NK-92 treated with Interleukin-12 subunit alpha and Interleukin-12 subunit beta, amount 100 ng/mL, for 24 hours (cell line): ENCODE measurements at places on chromosomes 11 and 22.

- DNase-seq, result peak; percentile 12
Measured at GRCh38 chr11:125123947-125124617, 12.7 kb upstream of the TMEM218 start.

GRCh38 chr11:36996795-36997194, 398.8 kb upstream of the RAG2 start:
- no peak for DNase-seq

GRCh38 chr11:120188371-120188770, 22.5 kb upstream of the OAF start:
- DNase-seq, result no peak

DNA sequence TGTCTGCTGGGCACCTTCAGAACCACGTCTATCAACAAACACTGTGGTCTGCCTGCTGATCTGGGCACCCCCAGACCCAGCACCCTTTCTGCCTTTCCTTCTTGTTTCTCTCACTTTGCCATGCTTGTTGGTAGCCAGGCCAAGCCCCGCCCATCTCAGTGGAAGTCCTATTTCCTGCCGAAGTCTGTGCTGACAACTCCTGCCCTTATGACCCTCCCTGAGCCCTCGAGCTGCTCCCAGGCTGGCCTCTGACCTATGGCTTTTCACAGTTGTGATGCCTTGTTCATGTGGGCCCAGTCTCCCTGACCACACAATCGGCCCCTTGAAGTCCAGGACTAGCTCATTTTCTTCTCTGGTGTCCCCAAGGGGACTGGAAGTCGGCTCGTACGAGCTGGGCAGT, 132.1 kb downstream of the DSCAML1 start:
- DNase-seq, result no peak

- DNase-seq, result no peak
Measured at GRCh38 chr11:58127350-58127749, 2.0 kb upstream of the OR9I1 start.

DNA sequence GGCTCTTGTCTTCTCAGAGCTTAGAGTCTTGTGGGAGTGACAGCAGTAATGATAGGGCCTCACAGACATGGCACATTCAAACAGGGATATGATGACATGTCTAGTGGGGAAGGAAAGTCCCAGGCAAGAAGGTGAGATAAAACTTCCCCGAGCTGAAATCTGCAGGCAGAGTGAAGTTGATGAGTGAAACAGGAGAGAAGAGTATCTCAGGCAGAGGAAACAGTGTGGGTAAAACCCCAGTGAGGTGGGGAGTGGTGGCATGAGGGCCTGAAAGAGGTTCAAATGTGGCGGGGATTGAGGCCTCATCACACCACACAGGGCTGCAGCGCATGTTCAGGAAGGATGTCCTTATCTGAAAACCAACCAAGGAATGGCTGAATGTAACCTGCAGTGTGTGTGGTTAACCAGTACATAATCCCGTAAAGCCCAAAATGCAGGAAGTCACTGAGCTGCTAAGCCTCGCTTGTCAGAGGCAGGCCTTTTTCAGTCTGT, 153.8 kb upstream of the E2F8 start:
- DNase-seq, result no peak

DNA sequence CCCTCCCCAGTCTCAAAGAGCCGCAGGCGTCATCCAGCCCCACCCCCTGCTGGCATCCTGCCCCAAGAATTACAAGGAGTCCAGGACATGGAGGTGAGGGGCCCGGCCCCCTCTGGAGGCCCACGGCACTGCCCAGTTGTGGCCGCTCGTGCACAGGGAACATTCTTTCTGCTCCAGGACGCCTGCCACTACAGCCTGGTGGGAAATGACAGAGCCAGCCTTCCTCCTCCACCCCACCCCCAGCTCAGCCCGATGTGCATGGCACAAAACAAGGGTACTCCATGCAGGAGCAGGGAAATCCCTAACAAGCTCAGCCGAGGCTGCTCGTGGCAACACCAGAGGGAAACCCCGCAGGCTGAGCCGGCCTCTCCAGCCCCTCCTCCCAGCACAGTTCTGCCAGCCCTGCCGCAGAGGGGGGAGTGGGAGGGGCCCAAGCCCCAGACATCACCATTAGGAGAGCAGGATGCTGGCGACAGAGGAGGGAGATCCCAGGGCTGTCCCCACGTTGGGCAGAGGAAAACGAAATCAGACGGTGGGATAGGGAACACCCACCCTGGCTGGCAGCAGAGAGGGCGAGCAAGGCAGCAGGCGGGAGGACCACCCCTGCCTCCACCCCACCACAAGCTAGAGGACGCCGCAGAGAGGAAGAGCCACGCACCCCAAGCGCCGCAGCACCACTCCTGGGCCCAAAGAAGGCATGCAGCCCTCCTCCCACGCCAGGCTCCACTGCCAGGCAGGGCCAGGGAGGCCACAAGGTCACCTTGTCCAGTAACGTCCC, 10.0 kb downstream of the IGSF9B start:
- no peak for DNase-seq

DNA sequence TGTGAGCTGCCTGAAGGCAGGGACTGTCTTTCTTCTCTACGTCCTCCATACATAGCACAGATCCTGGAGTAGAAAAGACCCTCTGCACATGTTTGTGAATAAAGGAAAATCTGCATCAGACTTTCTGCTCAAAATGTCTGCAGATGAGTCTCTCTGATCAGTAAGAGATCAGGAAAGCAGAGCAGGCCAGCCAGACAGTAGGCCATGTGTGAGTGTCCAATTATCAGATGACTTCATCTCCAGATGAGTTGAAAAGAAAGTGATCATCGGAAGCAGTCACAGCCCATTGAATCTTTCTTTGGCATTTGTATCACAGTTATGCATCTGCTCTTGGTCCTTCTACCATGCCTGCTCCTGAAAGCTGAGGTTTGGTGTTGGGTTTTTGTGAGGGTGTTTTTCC, 298.7 kb upstream of the NCAM1 start:
- DNase-seq, result no peak

- DNase-seq, result no peak
Measured at GRCh38 chr11:90241414-90241813, 18.6 kb upstream of the CHORDC1 start.

DNA sequence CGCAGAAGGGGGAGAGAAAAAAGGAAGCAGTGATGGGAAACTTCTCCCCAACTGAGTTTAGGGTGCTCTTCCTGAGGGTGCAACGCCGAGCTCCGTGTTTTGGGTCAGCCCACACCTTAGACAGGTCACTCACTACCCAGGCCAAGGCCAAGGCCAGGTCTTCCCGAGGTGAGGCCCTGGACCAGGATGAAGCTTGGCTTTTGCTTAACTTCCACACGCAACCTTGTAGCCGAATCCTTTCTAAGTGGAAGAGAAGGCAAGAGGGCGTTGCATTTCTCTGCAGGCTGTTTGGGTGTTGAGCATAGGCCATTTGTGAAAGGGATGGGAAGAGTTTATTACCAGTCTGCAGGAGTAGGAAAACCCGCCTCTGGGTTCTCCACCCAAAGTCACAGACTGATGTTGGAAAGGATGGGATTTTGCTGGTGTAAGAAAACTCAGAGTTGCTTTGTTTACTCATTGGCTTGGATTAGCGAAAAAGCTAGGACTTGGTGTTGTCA, 1.5 kb downstream of the KREMEN1 start:
- no peak for DNase-seq

DNA sequence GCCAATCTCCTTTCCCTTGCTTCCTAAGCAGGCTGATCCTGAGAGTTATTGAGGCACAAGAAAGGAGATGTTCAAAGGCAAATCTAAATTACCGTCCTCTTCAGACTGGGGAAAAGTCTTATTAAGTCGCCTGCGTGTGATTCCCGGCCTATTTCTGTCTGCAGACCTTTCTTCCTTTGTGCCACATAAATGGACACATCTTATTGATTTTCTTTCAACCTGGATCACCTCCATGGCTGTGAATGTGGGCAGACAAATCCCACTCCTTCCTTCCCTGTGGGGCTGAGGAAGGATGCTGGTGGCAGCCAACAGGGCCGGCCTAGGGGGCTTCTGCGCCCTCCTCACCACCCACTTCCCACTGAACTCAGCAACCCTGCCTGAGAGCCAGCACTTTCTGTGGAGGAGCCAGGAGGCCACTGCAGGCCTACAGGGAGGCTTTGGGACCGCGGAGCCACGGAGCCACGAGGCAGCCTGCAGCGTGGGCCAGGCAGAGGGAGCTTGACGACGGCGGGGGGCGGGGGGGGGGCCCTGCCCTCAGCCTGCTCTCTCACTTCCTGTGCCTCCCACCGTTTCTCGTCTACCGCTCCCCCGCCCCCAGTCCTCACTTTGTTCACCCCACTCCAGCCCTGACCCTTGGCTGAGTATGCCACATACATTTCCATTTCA, 73.6 kb upstream of the LMO1 start:
- DNase-seq, result no peak

GRCh38 chr22:16955678-16956210, 52.3 kb downstream of the GAB4 start:
- no peak for DNase-seq

- DNase-seq, result no peak
Measured at GRCh38 chr11:124760205-124760652, 1.9 kb downstream of the ESAM start.

GRCh38 chr11:72229336-72229924, 4.9 kb downstream of the INPPL1 start:
- no peak for DNase-seq

GRCh38 chr11:86547727-86548126, 124.7 kb downstream of the ME3 start:
- no peak for DNase-seq

GRCh38 chr11:115134926-115135325, 369.3 kb downstream of the CADM1 start:
- no peak for DNase-seq

- DNase-seq, result no peak
Measured at GRCh38 chr11:96257036-96257435, 86.0 kb downstream of the MAML2 start.

GRCh38 chr22:38282397-38282796, 9.6 kb upstream of the TMEM184B start:
- DNase-seq, result no peak

DNA sequence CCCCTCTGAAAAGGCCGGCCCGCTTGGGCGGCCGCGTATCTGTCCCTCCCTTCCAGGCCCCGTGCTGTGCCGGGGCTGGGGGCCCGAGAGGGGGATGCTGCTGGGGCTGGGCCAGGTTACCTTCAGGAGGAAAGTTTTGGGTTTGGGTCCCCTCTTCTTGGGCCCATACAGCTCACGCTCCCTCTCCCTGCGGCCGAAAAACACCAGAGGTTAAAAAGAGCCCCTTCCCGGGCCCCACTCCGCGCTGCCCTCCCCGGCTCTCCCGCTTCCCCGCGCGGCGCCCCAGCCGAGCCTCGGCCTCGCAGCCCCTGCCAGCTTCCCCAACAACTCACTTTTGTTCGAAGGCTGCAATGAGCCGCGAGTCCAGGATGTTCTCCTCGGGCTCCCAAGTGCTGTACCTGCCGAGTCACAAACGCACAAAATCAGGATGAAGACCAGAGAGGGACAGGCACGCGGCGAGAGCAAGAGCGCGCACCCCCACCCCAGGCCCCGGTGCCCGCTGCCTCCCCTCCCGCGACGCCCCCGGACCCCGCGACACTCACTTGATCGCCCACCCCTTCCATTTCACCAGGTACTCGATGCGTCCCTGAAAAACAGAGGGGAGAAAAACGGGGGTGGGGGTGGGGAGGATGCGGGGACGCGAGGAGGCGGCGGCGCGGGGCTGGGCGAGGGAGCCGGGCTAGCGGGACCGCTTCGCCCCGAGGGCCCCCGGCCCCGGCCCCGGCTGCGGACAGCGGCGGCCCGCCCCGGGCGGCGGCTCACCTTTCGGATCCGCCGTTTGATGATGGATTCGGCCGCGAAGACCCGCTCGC, 450 bp downstream of the CBX6 start:
- peak; percentile 27 for DNase-seq

- DNase-seq, result no peak
Measured at GRCh38 chr11:78683774-78684173, 109.1 kb upstream of the NARS2 start.

- no peak for DNase-seq
Measured at GRCh38 chr11:93529707-93530467, 13.3 kb downstream of the SMCO4 start.

DNA sequence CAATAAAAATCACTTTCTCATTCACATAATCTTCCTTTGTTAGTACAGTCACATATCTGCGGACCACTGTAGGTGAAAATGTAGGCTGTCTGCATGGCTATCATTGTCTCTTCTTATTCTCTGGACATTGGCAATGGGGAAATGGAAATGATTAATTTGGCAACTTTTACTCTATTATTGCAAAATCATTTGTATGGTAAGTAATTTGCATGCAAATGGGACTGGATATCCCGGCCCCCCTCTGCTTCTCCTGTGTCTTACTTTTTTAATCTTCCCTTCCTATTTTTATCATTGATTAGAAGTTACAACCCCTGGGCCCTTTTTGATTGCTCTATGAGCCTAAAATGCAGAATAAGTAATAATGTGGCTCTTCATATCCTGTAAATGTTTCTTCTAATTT, 6.0 kb downstream of the GRK3 start:
- no peak for DNase-seq

DNA sequence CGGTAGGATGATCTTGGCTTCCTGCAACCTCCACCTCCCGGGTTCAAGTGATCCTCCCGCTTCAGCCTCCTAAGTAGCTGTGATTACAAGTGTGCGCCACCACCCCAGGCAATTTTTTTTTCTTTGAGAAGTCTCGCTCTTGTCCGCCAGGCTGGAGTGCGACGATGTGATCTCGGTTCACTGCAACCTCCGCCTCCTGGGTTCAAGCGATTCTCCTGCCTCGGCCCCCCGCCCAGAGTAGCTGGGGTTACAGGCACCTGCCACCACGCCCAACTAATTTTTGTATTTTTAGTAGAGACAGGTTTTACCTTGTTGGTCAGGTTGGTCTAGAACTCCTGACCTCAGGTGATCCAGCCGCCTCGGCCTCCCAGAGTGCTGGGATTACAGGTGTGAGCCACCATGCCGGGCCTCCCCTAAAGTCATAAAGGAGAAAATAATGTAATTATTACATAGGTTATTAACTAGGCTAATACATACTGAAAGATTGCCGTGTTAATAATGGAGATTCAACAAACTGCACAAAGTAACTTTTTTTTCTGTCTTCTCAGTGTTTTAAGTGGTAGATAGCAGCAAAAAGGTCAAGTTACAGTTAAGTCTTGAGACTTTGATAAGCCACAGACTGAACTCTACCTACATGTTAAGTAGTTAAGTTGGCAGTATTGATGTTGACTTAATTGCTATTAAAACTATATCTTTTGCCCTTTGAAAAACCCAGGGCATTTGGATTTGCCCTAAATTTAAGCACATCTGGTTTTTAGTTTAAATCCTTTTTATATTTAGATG, 3.9 kb downstream of the CAPRIN1 start:
- DNase-seq, result no peak

GRCh38 chr11:79033833-79034232, 407.0 kb downstream of the TENM4 start:
- DNase-seq, result no peak
